Right atrium auricular region (tissue), 2 donors: ENCODE measurements at places on chromosomes 2 and 18. TPM values are rescaled to one million over a fixed set of nuclear protein-coding genes. Genes with fewer than 3 reads are reported as not detected.

Gene WDR12
- 15.9 TPM for total RNA-seq

Gene CFAP65
- total RNA-seq = not detected

GRCh38 chr18:38198526-38198925 is 632.9 kb upstream of the CELF4 start:
- H3K36me3 ChIP-seq = no peaks in the 10 kb centered on the region
- H3K27me3 ChIP-seq = no peaks in the 10 kb centered on the region
- DNase-seq = no peak
- H3K4me3 ChIP-seq = no peak overlapping the region
- no peaks in the 10 kb centered on the region for H3K4me1 ChIP-seq
- H3K27ac ChIP-seq = no peak overlapping the region

GRCh38 chr18:3554091-3554601 is 104.2 kb downstream of the TGIF1 start:
- no peaks in the 10 kb centered on the region for H3K27me3 ChIP-seq
- no peak overlapping the region for H3K4me3 ChIP-seq
- H3K27ac ChIP-seq = no peak overlapping the region
- DNase-seq = no peak

DNA sequence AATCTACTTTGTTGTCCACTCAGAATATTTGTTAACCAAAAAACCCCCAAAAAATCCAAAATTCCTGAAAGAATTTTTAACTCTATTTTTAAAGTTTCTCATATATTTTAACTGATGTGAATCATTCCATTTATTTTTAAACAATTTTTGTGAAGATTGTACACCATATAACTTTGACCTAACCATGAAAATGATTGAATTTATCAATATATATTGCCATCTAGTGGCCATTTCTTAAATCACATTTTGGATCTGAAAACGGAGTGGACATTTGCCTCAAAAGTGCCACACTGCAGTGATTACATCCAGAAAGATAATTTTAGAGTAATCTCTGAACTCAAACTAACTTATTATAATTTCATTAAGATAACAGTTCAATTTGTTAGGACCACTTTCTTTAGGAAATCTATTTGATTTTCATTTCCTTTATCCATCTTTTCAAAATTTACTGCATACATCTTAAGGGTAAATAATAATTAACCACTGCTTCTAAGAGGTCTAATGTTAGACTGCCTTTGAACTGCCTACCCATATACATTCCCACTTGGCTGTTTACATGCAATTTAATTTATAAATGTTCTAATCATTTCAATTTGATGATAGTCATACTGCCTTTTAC is 71.1 kb downstream of the DSC3 start:
- DNase-seq = no peak
- no peaks in the 10 kb centered on the region for H3K36me3 ChIP-seq
- H3K4me3 ChIP-seq = no peak overlapping the region
- H3K27me3 ChIP-seq = no peaks in the 10 kb centered on the region
- H3K27ac ChIP-seq = no peak overlapping the region
- no peaks in the 10 kb centered on the region for H3K4me1 ChIP-seq

- H3K4me3 ChIP-seq = no peak overlapping the region
- H3K27ac ChIP-seq = no peak overlapping the region
- H3K27me3 ChIP-seq = no peaks in the 10 kb centered on the region
- no peaks in the 10 kb centered on the region for H3K36me3 ChIP-seq
- H3K4me1 ChIP-seq = peaks cover 4% of the 10 kb centered on the region
Measured at GRCh38 chr18:43665105-43665788, 388.0 kb upstream of the SYT4 start.

DNA sequence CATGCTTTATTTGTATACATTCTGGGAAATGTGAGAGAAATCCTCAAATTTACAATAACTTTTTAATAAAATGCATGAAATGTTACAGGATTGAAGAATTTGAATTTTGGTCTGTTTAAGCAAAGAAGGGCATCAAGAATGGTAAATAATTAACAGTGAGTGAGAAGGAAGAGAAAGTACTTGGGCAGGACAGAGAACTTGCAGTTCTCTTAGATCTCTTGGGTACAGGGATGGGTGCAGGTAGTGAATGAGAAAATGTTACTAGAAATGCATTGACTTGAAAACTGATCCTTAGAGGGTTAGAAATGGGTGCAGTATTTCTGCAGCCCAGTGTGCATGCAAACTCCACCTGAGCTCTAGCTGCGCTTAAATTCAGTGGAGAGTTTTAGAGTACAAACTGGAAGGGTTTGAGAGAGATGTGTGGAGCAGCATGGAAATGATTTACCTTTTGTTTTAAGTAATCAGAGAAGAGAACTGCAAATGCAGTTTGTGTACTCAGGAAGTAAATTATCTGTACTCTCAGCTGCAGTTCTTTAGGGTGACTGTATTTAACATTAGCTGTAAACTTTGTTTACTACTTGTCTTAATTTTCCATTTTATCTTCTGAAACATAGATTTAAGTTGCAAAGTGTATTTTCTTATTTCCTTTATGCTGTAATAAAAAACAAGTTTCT is 51.0 kb upstream of the RAB27B start:
- H3K27ac ChIP-seq = no peak overlapping the region
- H3K27me3 ChIP-seq = no peaks in the 10 kb centered on the region
- no peak for DNase-seq
- no peaks in the 10 kb centered on the region for H3K36me3 ChIP-seq
- no peaks in the 10 kb centered on the region for H3K4me1 ChIP-seq

DNA sequence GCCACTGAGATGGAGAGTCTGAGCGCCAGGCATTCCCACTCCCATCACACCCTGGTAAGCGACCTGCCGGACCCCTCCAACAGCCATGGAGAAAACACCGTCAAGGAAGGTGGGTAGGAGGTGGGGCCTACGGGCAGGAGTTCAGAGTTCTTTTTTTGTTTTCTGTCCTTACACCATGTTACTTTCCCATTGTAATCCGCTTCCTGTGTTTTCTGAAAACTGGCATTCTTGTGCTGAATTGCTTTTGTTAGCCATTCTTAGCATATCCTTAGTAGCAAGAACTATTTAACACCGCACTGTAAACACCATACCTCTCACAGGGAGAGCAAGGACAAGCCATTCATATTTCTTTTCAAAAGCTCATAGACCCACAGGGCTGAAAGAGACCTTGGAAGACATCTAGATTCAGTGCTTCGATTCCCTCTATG is 46.2 kb downstream of the UNC80 start:
- H3K4me1 ChIP-seq = no peaks in the 10 kb centered on the region
- no peak overlapping the region for H3K27ac ChIP-seq
- no peak for DNase-seq
- H3K27me3 ChIP-seq = no peaks in the 10 kb centered on the region
- no peaks in the 10 kb centered on the region for H3K36me3 ChIP-seq

- H3K27ac ChIP-seq = peak overlapping the region; percentile 94
- no peaks in the 10 kb centered on the region for H3K36me3 ChIP-seq
- H3K27me3 ChIP-seq = no peaks in the 10 kb centered on the region
- peak overlapping the region; percentile 34 for H3K4me3 ChIP-seq
- no peak for DNase-seq
Measured at GRCh38 chr2:29013057-29013780, 32.1 kb downstream of the TOGARAM2 start.

DNA sequence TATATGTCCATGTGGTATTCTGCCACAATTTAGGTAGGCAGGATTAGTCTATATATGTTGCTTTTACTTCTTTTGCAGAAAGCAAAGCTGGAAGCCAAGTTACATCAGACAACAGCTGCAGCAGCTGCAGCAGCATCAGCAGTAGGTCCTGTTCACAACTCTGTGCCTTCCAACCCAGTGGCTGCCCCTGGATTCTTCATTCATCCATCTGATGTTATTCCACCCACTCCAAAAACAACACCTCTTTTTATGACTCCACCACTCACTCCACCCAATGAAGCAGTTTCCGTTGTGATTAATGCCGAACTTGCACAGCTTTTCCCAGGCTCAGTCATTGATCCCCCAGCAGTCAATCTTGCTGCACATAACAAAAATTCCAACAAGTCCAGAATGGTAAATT is 107.6 kb downstream of the BIRC6 start:
- H3K27me3 ChIP-seq = no peaks in the 10 kb centered on the region
- peaks cover 44% of the 10 kb centered on the region for H3K36me3 ChIP-seq
- no peak for DNase-seq
- no peak overlapping the region for H3K27ac ChIP-seq
- no peak overlapping the region for H3K4me3 ChIP-seq
